Glutamatergic neuron (in vitro differentiated cells): ENCODE measurements at places on chromosomes 6 and 20. TPM values are rescaled to one million over a fixed set of nuclear protein-coding genes. Genes with fewer than 3 reads are reported as not detected.

The SLA2 gene
- not detected for total RNA-seq

The LAMA4 gene
- total RNA-seq = 0.22 TPM

The SLC12A5 gene
- total RNA-seq = 10.4 TPM

The GTF2H4 gene
- 67.2 TPM for total RNA-seq

The BNIP5 gene
- not detected for total RNA-seq

The ROS1 gene
- not detected for total RNA-seq

The LRRN4 gene
- total RNA-seq = not detected

The GMPR gene
- total RNA-seq = 5.0 TPM

The C6orf15 gene
- total RNA-seq = not detected

The CRISP2 gene
- not detected for total RNA-seq

The ADAM33 gene
- total RNA-seq = 0.27 TPM

The ANGPT4 gene
- 0.22 TPM for total RNA-seq
